Cardiac muscle cell (in vitro differentiated cells and primary cell): ENCODE measurements at places on chromosomes 2 and 18.
A peak's percentile ranks its signal among the peaks of the same experiment; 100 is the strongest.

DNA sequence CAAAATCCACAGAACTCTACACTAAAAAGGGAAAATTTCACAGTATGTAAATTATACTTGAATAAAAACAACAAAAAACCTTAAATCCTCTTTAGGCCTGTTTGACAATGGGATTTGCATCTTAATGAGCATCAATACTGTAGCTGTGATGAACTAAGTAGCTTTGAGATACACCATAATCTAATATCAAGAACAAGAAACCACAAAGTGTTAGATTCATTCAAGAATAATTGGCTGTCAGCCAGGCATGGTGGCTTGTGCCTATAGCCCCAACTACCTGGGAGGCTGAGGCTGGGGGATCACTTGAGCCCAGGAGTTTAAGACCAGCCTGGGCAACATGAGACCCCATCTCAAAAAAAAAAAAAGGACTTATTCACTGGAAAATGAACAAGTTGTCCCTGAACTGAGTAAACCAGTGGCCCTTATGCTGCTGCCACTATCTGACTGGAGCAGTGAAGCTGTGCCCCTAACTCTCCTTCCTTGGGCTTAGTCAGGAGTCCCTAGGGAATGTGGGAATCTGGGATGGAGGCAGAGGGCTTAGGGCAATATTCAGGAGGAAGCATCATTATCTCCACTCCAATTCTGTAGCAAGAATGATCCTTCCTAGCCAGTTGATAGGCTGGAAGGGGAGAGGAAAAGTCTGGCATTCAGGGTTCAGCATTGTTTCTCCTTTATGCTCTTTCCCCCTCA lies 88.5 kb downstream of the PRKCE start:
- no peak for DNase-seq

DNA sequence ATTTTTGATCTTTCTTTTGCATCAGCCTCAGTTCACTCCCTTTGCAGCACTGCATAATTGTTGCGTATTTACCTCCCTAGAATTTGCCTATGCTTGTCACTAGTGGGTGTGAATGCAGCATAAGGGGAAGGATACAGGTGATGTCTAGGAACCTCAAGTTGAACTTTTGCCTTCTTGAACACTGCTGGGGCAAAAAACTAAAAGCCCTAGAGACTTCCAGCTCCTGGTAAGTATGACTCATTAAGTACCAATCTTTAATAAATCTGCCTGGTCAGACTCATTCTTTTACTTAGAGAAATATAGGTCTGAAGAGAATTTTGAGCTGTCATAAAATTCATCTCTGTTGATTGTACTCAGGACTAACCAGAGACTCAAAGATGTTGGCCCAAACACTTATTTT lies 547.3 kb upstream of the FANCL start:
- no peak for DNase-seq

DNA sequence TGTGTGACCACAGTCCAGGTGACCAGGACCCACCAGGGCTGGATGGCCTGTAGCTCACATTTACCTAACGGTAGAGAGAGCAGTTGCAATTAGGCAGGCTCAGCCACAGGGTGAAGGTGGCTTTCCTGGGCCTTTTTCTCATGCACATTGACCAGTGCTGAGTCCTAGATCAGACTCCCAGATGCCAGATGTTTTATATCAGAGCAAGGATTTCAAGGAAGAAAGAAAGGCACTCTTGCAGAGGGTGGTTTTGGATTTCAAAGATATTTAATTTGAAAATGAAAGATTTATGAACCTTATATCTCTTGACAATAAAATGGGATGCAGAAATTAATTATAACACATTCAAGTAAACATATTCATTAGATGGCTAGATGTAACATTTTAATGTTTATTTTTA lies 694.2 kb upstream of the GYPC start:
- no peak for DNase-seq

- no peak for DNase-seq
Measured at GRCh38 chr2:233546774-233547173, 19.8 kb downstream of the USP40 start.

DNA sequence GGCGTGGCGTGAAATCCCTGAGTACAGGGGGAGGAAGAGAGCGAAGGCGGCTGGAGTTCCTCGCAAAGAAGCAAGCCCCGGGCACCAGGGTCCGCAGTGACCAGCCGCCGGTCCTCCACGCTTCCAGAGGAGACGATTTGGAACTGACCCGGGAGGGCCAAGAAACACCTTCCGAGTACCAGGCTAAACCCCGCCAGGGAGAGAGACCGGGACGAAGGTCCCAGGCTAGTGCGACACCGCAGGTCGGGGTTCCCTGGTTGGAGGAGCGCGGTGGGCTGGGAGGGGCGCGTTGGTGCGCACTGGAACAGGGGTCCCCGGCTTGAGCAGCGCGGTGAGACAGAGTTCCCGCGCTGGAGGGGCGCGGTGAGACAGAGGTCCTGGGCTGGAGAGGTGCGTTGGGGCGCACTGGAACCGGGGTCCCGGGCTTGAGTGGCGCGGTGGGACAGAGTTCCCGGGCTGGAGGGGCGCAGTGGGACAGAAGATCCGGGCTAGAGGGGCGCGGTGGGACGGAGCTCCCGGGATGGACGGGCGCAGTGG lies 901 bp downstream of the WDFY1 start:
- DNase-seq, result peak; percentile 67

GRCh38 chr18:71321319-71321718 lies 1032.5 kb downstream of the SOCS6 start:
- no peak for DNase-seq

GRCh38 chr2:110865188-110865587 lies 132.8 kb downstream of the ACOXL start:
- DNase-seq, result no peak

DNA sequence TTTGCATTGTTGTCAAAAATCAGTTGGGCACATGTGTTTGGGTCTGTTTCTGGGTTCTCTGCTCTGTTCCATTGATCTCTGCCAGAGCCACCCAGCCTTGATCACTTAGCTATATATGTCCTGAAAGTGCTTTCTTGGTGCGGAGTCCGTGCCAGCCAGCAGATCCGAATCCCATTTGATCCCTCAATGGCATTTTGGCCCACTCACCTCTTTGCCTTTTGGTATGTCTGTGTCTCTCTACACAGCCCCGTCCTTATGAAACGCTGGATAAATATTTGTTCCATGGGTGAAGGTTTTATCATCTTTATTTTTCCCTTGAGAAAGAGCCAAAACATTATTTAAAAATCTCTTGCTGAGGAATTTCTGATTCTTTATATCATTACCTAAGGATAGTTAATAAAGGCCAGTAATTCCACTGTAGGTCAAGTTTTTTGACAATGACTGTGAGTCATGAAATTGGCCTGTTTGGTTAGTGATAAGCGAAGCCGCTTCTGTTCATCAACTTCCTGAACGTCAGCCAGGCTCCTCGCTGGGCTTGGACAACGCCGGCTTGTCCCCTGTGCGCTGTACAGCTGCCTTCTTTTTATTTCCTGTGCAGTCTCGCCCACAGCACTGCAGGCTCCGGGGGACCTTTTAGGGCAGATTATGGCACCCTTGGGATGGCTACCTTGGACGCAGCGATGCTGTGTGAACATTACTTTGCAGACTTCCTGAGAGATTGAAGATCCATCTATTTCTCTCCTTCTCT lies 24.9 kb downstream of the MTCL1 start:
- peak; percentile 96 for DNase-seq

DNA sequence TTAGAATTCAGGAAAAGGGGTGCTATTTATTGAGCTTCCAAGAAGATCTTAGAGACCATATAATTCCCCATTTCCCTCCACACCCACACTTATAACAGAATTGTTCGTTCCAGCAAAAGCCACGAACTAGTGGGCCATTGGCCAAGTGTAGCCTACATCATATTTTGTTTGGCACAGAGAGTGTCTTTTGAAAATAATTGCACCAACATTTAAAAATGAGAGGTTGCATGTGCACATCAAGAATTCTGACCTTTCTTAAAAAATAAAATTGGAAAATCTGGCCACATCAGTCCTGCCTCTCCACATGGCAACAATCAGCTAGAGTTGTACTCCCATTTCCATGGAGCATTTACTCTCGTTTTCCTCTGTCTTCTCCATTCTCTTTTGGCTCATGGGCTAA lies 655.5 kb upstream of the FANCL start:
- DNase-seq, result no peak

GRCh38 chr2:218438596-218438995 lies 19.7 kb downstream of the VIL1 start:
- DNase-seq, result no peak

DNA sequence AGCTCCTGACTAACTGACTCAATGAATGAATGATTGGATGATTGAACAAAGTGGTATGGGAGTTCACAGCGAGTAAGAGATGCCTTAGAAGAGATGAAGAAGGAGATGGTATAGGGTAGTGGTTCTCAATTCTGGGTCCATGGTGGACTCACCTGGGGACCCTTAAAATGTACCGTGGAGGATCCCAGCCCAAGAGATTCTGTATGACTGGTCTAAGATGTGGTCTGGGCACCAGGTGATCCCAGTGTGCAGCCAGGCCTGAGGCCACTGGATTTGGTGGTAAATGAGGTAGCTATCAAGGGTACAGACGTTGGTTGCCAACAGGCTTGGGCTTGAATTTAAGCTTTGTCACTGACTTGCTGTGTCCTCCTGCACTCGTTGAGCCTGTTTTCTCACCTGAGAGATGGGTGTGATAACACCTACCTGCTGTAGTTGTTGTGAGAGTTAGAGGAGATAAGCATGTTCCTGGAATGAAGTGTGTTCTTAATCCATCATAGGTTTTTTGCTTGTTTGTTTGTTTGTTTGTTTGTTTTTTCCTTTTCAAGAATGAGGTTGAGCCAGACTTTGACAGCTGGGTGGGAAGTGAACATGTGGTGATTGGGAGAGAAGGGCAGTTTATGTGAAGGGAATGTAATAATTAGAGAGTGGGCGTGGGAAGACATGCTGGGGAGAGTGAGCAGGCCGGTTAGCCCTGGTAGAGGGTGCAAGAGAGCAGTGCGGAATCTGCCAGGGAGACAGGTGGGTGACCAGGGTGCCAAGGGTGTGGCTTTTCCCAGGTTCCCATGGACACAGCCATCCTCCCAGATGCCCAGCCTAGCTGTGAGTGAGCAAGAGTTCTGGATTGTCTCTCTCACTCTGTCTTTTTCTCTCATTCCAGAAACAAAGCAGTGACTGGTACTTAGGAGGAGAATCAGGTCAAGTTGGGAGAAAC lies 31.4 kb upstream of the IL1B start:
- no peak for DNase-seq

GRCh38 chr2:148306027-148306426 lies 285.1 kb downstream of the MBD5 start:
- no peak for DNase-seq

GRCh38 chr18:9337873-9338272 lies 3.3 kb downstream of the TWSG1 start:
- DNase-seq, result no peak

DNA sequence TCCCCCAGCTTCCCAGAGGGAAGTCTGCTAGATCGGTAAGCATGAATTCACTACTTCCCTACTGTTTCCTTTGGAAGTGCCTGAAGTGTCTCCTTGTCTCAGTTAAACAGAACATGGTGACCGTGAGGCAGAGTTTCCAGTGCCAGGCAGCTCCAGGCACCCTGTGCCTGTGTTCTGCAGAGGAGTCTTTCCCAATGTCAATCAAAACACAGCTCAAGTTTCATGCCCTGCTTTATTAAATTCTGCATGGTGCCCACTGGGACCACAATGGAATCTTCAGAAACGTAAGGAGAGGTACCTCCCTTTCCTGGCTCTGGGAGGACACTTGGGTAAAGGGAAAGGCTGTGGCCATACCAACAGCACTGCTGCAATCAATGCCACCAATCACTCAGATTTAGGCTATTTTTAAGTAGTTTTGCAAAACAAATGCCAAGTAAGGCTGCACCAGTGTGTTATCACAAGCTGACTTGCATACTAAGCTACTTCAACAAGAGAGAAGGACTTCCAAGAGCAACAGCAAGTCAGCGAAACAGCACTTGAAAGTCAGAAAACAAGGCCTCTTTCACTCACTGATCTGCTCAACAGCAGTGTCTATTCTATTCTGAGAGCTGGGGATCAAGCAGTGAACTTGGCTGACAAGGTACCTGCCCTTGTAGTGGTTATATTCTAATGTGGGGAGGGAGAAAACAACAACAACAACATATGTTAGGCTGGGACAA lies 14.9 kb downstream of the LPIN2 start:
- DNase-seq, result peak; percentile 51

DNA sequence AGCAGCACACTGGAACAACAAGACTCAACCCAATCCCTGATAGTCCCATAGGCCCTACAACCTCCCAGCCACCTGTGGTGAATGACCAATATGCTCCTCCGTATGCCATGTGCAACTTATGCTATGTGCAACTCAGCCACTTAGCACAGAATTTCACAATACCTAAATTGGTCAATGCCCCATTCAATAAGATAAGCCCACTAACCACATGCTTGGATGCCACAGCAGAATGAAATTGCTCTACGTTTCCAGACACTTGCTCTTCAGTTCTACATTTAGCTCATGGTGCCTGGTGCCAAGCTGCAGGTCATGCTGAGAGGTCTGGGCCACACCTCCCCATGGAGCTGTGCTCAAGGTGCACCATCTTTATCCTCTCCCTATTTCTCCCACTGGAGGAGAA lies 159.8 kb downstream of the EN1 start:
- peak; percentile 70 for DNase-seq

GRCh38 chr18:12426924-12427323 lies 19.2 kb downstream of the PRELID3A start:
- no peak for DNase-seq

- no peak for DNase-seq
Measured at GRCh38 chr2:112846031-112846430, 9.5 kb upstream of the IL1B start.
